ENCODE measurements at places on chromosomes 6 and 20.

DNA sequence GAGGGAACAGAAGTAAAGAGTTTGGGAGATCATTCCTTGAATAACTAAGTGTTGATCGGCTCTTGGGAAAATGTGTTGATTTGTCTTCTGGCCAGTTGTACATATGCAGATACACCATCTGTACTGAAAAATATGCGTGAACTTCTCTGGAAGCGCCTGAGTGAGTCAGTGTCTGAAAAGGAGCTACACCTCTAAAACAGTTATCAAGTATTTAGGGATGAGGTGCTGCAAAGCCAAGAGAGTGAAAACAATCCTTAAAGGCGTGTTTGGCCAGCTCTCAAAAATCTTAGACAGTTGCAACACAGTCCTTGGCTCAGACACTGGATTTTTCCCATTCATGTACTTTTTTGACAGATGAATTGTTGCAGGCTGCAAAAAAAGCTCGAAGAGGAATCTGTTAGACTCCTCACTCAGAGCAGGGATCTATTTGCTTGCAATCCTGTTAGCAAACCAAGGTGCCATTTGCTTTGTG, 61.3 kb downstream of the BMP6 start:
- DNase-seq, result no peak

- DNase-seq, result peak; percentile 66
Observed at GRCh38 chr20:47727170-47727880, 58.0 kb downstream of the SULF2 start.

- DNase-seq, result no peak
Observed at GRCh38 chr20:48613926-48614325, 213.9 kb downstream of the PREX1 start.

DNA sequence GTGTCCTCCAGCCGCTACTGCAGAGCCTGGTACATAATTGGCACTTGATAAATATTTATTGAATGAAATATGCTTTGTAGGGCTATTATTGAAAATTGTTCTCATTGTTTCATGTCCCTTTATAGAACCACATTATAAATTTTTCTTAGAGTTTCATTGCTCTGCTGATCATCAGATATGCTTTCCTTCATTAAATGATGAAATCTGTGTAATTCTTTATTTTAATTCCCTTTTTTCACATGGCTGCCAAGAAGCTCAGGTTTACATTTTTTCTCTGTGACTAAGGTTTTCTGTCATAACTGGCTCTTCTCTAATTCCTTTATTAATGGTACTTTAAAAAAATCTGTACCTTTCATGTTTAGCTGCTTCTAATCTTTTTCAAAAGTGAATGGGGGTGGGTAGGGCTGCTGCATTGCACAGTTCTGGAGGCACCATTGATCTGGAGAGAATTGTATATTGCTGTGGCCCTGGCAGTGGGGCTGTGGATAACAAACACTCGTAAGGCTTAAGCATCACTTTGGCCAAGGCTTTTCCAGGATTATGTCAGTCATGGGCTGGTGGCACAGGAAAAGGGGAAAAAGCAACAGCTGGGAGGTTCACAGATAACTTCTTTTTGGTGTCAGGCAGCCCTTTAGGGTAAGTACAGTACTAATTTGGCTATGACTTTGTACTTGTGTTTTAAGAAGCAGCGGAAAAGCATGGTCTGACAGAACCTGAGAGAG, 43.8 kb downstream of the ARFGEF2 start:
- no peak for DNase-seq

DNA sequence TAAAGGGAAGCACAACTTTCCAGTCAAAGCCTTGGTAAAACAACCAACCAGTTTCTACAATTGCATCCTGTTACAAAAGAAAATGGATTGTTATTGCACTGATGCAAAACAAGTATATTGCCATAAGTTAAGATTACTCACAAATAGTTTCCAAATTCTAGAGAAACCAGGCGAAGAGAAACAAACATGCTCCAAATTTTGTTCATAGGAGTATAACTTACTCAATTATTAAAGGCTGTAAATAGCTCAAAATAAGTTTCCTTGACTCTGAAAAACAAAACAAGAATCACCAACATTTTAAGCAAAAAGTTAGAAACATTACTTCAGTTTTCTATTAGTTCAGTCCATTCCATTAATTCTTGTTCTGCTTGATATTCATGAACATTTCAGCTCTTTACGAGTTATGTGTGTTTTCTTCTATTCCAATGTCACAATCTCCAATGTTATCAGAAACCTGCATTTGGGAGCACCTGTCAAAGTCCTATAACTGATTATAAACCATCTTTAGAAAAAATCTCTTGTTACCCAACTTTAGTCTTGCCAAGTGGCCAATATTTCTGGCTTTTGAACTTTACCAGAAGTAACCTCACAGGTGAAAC, 137.9 kb upstream of the THBS2 start:
- DNase-seq, result no peak

- DNase-seq, result no peak
Observed at GRCh38 chr6:17115251-17116116, 13.6 kb downstream of the STMND1 start.

DNA sequence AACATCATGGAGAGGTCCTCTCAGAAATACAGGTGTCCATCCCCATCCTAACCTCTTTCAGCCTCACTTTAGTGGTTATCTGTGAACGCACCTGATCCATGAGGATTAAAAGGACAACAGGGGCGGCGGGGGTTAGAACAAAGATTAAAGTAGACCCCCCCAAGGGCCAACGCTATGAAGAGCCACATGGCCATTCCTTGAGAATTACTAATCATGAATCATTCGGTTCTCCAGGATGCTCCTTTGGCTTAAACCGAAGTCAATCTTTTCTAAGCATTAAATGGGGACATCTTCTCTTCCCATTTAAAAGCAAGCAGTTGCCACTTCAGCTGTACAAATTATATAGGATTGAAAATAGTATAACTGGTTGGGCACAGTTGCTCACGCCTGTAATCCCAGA, 212.4 kb downstream of the GMPR start:
- DNase-seq, result no peak

All from activated naive CD4-positive, alpha-beta T cell treated with Interleukin-2 at 50 U/mL for 16 hours (primary cell).